ENCODE measurements at places on chromosomes 6 and 20. TPM values are rescaled to one million over a fixed set of nuclear protein-coding genes. Genes with fewer than 3 reads are reported as not detected.

The SPO11 gene
- total RNA-seq = not detected

The ZC2HC1B gene
- total RNA-seq = not detected

- DNase-seq = no peak
Measured at GRCh38 chr20:32829311-32830005, 9.7 kb downstream of the MAPRE1 start.

DNA sequence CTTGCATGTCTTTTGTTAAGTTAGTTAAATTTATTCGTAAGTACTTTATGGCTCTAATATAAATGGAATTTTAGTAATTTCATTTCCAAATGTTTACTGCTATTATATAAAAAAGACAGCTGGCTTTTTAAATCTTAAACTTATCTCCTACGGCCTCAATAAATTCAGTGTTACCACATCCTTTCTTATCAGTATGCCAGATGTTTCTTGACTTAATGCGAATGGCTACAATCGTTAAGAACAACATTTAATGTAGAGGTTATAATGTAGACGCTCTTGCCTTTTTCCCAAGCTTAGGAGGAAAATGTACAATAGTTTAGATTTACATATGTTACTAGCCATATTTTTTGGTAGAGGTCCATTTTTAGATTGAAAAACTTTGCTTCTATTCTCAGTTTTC lies 659.4 kb downstream of the TENT5A start:
- no peak for DNase-seq

DNA sequence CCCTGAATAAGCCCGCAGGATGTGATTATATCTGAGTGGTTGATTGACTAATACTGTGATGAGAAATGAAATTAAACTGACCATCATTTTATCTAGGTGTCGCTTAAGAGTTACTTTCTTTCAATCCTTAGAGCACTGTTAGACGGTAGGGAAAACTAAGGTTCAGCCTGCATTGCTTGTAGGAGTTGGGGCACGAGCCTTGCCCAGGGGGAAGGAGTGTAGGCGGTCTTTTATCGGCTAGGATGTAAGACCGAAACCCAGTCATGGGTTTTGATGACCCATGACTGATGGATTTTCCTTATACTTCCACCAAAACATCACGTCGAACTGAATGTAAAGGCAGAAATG lies 392 bp upstream of the TASP1 start:
- DNase-seq = no peak

The TUBE1 gene
- 13.3 TPM for total RNA-seq

The APCDD1L gene
- total RNA-seq = 37.0 TPM

DNA sequence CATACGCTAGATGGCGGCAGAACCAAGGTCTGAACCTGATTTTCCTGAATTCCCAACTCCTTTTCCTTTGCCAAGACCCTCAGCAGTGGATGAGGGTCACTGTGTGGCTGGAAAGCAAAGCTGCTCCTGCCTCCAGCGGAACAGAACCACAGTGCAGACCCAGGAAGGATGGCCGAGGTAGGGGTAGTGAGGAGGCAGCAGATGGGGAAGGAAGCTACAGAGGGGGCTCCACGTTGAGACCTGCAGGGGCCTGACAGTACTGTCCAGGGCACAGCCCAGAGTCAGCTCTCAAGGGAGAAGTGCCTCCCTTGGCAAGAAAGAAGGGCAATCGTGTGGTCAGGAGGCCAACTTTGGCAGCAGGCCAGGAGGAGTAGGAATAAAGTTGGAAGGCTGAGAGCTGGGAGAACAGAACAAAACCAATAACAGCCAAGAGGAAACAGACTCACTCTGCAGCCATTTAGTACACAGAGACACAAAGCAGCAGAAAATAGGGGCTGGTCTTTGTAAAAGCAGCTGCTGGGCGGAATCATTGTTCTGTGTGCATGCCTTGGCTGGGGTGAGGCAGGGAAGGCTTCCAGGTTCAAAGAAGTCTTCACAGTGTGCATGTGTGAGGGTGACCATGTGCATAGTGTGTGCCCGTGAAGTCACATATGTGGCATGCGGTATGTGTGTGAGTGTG lies 3.1 kb downstream of the GABRR2 start:
- DNase-seq = peak; percentile 66

GRCh38 chr6:141484711-141485110 lies 648.0 kb upstream of the GJE1 start:
- DNase-seq = no peak

The PPP1R14C gene
- not detected for total RNA-seq
